ENCODE measurements at places on chromosomes 2 and 18.

GRCh38 chr2:224401641-224402342 lies at the start of gene FAM124B:
TSS of gene FAM124B (minus strand) at chr2:224402107. CDS start at chr2:224401768, 339 bp downstream.
- no peak for DNase-seq

- no peak for DNase-seq
Observed at GRCh38 chr2:232571026-232571474, 20.6 kb downstream of the EIF4E2 start.

DNA sequence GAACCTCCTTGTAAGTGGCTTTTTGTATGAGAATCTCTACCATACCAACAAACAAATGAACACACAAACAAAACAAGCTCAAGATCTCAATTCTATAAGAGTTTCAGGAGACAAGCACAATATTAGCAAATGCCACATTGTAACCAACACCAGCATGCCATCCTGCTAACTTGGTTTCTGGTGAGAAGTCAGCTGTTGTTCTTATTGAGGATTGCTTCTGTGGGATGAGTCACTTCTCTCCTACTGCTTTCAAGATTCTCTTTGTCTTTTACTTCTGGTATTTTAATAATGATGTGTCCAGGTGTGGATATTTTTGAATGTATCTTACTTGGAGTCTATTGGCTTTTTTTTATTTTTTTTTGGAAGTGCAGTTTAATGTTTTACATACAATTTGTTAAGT lies 131.7 kb downstream of the BCL2L11 start:
- no peak for DNase-seq

- DNase-seq = no peak
Observed at GRCh38 chr2:43402002-43402401, 175.6 kb upstream of the ZFP36L2 start.

DNA sequence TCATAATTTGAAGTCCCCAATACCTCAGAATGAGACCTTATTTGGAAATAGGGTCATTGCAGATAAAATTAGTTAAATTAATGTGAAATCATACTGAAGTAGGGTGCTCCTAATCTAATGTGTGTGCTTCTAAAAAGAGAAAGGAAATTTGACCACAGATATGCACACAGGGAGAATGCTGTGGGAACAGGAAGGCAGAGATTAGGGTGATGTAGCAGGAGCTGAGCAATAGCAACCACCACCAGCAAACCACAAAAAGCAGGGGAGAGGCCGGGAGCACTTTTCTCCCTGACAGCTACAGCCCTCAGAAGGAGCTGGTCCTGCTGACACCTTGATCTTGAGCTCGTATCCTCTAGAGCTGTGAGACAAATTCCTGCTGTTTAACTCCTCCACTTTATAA lies 24.6 kb upstream of the SCG2 start:
- no peak for DNase-seq

DNA sequence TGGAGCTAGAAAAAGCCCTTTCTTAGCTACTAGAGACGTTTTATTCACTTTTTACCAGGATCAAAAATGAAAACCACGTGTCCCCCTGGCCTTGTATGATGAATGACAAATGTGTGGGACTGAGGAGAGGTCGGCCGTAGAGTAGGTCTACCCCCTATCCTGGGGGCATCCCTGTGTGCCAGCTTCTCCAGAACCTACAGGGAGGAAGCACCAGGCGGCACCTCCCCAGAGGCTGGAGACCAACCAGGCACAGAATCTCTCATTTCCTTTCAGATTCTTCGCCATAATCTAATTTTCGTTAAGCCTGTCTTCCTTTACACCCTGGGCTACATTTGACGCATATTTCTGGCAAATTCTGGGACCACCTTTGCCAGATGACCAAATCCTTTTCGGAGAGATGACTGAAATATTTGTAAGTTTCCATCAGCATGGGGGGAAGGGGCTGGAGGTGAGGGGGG lies 15.9 kb downstream of the TWIST2 start:
- DNase-seq = no peak

DNA sequence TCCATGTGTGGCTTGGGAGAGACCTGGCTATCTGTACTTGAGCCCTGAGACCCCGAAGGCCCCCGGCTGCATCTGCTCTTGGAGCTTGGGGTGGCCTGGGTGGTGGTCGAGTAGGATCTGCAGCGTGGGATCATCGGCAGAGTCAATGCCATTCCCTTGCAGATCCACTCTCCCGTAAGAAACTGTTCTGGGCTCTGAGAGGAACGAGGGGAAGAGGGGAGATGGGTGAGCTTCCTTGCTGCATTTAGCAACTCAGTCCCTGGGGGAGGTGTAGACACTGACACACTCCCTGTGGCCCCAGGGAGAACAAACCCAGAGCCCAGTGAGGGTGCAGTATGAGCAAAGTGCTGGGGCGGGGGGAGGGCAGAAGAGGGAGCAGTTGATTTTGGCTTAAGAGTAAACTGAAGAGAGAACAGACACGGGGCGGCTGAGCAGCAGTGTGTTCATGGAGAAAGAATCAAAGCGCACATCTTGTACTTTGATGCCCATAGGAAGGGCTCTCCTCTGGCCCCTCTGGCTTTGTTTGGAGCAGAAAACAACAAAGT lies 8.5 kb downstream of the GREB1 start:
- no peak for DNase-seq

DNA sequence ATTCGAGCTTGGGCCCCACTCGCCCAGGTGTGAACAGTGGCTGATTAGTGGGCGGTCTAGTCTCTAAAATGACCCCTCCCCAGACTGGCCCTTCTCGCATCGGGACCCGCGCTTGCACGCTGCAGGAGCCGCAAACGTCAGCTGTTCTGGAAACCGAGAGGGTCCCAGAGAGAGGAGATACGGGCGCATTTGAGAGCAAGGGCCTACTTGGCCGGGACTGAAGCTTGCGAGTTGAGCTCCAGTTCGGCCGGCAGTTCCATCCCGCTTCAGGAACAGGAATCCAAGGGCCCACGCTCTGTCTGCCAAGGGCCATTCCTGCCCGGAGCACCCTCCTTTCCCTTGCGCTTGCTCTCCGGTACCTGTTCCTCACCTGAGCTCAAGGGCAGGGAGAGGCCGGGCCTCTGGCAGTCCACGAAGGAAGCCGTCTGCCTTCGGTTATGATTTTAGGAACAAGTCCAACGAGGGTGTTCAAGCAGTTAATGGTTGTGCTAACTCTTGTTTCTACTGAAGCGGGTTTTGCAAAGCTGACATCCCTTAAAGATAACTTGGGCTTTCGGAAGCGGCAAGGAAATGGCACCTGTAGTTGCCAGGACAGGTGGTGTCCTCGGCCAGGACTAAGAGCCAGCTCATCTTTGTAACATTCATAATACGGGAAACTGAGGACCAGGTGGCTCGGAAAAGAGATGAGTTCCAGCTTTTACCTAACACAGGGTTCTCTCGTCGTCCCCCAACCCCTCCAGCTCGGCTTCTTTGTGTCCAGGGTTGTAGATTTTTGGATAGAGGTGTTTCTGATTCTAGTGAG lies 3.9 kb upstream of the DLX1 start:
- no peak for DNase-seq

- no peak for DNase-seq
Observed at GRCh38 chr2:579351-579886, 97.8 kb downstream of the TMEM18 start.

DNA sequence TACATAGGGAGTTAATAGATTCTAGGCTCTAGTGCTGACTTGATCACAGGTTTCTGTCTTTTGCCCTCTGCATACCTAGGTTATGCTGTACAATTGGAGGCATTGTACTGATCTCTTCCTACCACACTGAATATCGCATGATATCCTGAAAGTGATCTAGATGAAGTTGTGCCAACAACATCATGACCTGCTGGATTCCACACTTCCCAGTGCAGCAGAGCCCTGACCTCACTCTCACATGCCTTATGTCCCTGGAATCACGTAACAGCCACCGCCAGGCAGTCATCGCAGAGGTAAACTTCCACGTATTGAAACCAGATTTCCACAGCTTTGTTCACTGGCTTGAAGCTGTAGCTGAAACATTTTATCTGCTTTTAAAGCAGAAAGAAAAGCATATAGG lies 214.0 kb downstream of the ANKRD30B start:
- no peak for DNase-seq

- no peak for DNase-seq
Observed at GRCh38 chr18:79071503-79072210, 2.5 kb downstream of the ATP9B start.

DNA sequence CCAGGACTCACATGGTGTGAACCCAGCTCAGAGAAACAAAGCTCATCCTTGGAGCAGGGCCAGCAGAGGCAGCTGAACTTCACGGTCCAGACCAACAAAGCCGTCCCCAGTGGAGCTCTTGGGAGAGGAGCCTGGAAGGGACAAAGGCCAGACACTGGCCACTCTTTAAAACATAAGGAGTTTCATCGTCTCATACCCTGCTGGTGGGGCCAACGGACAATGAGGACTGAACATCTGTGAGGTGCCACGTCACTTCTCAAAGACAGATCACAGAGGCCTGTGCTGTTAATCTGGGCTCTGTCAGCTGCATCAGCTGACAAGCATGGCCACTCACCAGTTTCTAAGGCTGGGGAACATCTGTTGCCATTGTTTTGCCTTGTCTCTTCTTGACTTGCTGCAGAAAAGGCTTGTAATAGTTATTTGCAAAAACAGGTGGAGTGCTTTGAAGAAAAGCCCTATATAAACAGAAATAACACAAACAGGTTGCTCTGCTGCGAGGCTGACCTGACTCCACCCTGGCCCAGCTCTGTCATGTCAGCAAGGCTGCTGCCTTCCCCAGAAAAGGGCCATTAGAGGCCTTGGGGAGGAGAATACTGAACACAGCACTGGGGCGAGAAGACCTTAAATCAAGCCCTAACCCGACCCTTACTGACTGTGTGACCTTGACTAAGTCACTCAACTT lies 68.1 kb upstream of the DAPL1 start:
- DNase-seq = no peak

GRCh38 chr18:47750889-47751423 lies 179.5 kb downstream of the SMAD2 start:
- no peak for DNase-seq

GRCh38 chr2:232886632-232887031 lies 16.6 kb downstream of the SNORC start:
- DNase-seq = no peak

DNA sequence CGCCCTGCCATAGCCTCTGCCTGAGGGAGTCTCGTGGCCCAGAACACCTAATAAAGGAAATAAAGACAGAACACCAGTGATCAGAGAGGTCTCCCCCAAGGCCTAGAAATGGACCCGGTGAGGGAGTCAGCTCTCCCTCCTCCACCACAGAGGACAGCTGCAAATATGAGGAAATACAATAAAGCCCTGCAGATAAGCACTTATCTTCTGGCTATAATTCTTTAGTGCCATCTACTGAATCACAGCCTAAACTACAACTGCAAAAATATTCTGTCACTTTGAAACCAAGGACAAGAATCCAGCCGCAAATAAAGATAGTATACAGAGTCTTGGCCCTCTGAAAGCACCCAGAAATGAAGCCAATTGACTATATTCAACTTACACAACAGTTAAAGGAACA lies 42.4 kb upstream of the TACR1 start:
- no peak for DNase-seq

DNA sequence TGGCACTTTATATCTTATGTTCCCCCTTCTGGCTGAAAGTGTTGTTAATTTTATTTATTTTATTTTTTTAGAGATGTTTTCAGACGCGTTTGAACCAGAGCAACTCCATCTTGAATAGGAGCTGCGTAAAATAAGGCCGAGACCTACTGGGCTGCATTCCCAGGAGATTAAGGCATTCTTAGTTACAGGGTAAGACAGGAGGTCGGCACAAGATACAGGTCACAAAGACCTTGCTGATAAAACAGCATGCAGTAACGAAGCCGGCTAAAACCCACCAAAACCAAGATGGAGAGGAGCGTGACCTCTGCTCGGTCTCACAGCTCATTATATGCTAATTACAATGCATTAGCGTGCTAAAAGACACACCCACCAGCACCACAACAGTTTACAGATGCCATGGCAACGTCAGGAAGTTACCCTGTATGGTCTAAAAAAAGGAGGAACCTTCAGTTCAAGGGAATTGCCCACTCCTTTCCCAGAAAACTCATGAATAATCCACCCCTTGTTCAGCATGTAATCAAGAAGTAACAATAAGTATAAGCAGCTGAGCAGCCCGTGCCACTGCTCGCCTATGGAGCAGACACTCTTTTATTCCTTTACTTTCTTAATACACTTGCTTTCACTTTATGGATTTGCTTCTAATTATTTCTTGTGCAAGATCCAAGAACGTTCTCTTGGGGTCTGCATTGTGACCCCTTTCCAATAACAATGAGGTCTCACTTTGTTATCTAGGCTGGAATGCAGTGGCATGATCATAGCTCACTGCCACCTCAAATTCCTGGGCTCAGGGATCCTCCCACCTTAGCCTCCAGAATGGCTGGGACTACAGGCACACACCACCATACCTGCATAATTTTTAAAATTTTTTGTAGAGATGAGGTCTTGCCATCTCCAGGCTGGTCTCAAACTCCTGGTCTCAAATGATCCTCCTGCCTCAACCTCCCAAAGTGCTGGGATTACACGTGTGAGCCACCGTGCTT lies 55.9 kb downstream of the CACNB4 start:
- no peak for DNase-seq
